Adipocyte (in vitro differentiated cells): ENCODE measurements at places on chromosomes 2 and 18.

- peak; percentile 85 for DNase-seq
These were observed 228.6 kb downstream of the SATB2 start for GRCh38 chr2:199228887-199229819.

GRCh38 chr2:17148407-17149145 lies 369.7 kb downstream of the RAD51AP2 start:
- peak; percentile 63 for DNase-seq

DNA sequence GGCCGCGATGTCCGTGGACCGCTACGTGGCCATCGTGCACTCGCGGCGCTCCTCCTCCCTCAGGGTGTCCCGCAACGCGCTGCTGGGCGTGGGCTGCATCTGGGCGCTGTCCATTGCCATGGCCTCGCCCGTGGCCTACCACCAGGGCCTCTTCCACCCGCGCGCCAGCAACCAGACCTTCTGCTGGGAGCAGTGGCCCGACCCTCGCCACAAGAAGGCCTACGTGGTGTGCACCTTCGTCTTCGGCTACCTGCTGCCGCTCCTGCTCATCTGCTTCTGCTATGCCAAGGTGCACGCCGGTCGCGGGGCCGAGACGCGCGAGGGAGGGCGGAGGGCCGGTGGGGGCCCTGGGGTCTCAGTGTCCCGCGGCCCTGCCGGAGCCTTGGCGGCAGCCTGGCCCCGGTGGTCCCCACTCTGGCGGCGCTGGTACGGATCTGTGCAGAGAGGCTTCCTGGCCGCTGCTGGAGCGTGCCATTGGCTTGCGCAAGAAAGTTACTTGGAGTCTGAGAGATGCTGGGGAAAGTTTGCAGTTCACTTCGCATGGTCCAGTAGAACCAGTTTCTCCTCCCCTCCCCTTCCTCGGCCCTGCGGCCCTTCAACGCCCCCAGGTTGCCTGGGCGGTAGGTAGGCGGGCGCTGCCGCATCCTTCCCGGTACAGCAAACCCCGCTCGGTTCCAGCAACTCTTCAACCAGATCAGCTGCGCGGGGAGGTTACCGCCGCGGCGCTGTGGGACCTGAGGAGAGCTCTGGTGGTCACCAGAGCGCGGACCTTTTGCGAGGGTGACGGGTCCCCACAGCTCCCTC lies 1.5 kb downstream of the GALR1 start:
- DNase-seq = no peak

DNA sequence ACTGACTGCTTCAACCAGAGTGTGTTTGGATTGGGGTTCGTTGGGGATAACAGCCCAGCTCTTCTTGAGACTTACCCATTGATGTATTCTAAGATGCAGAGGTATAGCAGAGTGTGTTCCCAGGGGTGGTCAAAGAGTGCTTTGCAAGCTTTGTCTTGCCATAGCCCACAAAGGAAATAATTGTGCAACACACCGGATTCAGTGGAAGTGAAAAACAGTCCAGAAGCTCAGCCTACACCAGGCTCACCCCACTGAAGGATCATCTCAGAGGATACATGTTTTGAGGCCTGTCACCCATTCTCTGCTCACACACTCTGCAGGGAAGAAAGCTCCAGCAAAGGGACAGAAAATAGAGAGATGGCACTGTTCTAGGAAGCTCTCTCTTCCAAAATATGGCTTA lies 9.6 kb downstream of the CACNB4 start:
- DNase-seq = no peak

GRCh38 chr2:216618785-216619184 lies 14.4 kb upstream of the IGFBP2 start:
- DNase-seq = no peak

GRCh38 chr2:233414777-233415570 lies 60.7 kb downstream of the DGKD start:
- DNase-seq = peak; percentile 67

DNA sequence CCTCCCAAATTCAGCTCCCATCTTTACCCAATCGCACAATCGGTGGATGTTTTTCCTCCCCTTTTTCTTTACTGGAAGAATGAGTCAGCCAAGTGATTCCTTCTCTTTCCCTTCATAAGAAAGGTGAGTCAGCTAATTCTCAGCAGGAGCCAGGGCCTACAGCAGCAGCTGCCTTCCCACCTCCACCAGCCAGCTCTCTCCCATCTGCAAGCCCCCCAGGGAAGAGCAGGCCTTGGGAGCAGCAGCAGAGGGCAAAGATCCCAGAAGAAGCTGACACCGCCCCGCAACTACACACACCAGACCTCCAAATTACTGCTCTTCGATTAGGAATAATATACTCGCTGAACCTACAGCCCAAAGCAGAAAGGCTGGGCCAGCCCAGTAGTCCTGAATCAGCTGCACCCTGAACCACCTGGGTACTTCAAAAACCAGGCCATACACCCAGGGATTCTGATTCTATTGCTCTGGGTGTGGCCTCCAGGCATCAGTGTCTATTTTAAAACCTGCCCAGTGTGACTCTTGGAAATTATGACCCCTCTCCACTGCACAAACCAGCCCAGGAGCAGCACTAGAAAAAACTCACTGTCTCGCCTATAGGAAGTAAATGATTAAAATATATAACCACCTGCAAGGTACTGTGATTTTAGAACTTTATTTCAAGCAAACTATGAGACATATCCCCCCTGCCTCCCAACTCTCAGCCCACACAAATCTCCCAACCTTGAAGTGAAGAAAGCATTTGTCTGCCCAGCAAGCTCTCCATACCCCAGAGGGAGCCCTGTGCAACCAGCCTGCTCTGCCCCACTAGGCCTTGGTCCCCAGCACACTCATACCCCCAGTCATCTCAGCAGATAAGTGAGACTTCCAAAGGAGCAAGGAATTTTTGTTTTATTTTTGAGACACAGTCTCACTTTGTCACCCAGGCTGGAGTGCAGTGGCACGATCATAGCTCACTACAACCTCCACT lies 7.3 kb downstream of the SFXN5 start:
- peak; percentile 77 for DNase-seq

- DNase-seq = no peak
These were observed 143.5 kb upstream of the NCK2 start for GRCh38 chr2:105600949-105601794.

GRCh38 chr2:86302320-86302719 lies 35.1 kb downstream of the REEP1 start:
- no peak for DNase-seq

GRCh38 chr18:54263904-54264336 lies 5.4 kb upstream of the POLI start:
- no peak for DNase-seq

DNA sequence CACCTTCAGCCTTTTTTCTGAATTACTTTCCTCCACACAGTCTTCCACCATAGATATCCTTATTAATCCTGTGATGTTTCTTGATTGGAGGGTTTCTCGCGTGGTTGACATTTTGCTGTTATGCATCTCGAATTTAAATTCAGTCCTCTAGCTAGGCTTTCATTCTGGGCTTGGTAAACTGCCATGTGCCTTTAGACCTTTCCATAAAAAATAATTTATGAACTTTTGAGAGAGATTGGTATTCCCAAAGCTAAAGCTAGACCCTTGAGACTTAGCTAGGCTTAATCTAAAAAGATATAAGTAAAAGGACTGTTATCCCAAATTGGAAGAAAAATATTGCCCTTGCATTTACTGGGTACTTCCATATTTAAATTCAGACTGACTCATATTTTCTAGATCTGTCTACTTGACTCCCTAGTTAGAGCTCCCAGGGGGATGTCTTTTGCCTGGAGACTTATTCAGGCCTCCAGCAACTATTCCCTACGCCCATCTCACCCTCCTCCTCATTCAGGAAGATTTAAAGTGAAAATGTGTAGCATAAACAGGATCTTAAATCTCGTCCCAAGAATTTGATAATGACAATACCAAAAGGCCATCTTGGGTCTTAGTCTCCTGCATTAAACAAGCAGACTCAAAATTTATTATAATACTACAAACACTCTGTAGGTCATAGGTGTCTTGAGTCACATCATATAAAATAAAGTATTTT lies 60.3 kb downstream of the KIAA2012 start:
- no peak for DNase-seq

- no peak for DNase-seq
These were observed 181.5 kb upstream of the ITGA4 start for GRCh38 chr2:181275643-181276070.

- peak; percentile 87 for DNase-seq
These were observed 26.6 kb upstream of the SLC14A2 start for GRCh38 chr18:45588376-45589355.

DNA sequence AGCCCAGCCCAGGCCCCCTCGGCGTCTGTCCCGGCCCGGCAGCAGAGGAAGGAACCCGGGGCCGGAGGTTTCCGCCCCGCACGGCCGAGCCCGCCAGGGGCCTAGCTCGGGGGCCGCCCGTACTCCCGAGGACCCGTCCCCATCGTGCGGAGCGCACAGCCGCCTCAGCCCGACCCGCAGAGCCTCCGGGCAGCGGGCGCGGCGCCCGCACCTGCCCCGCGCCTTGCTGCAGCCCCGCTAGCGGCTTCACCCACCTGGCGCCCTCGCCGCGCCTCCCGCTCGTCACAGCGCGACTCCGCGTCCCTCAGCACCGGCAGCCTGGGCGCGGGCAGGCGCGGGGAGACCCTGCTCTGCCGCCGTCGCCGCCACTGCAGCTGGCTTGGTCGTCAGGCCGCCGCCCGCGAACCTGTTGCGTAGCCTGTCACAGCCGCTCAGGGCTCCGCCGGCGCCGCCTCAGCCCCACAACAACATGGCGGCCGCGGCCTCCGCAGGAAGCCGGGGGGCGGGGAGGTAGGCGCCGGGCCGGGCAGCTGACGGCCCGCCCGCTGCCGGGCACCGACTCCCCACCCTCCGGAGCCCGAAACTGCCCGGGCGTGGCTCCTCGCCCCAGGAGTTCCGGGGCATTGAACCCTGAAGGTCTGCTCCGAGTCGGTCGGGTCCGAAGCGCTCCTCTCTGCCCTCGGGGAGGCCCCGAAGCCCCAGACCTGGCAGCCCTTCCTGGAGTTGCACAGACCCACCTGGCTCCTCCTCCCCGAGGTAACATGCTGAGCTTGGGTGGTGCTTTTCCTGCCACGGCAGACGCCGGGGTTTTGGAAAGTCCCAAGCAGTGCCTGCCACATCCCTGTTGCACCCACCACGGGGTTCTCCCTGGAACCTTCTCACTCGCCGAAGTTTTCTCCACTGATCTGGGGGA lies at the start of gene ITSN2:
Gene ITSN2 (minus strand): TSS at position 487 of the 913 bp plus-strand sequence. CDS start 32,454 bp downstream, outside the sequence.
- peak; percentile 88 for DNase-seq

DNA sequence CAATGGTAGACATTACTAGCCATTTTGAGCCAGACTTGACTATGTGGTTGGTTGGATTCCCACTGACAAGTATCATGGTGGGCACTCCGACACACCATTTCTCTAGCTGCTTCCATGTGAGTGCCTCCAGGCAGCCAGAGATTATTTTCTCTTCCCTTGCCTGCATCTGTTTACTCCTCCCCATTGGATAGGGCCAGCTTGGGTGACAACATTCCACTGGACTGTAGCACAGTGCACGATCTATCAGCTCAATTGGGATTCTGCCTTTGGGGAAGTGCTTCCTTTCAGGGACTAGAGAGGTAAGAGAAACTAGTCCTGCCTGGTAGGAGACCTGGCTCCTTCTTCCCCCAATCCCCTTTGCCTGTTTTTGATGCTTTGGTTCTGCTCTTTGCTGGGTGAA lies 49.0 kb upstream of the MAP4K3 start:
- no peak for DNase-seq

DNA sequence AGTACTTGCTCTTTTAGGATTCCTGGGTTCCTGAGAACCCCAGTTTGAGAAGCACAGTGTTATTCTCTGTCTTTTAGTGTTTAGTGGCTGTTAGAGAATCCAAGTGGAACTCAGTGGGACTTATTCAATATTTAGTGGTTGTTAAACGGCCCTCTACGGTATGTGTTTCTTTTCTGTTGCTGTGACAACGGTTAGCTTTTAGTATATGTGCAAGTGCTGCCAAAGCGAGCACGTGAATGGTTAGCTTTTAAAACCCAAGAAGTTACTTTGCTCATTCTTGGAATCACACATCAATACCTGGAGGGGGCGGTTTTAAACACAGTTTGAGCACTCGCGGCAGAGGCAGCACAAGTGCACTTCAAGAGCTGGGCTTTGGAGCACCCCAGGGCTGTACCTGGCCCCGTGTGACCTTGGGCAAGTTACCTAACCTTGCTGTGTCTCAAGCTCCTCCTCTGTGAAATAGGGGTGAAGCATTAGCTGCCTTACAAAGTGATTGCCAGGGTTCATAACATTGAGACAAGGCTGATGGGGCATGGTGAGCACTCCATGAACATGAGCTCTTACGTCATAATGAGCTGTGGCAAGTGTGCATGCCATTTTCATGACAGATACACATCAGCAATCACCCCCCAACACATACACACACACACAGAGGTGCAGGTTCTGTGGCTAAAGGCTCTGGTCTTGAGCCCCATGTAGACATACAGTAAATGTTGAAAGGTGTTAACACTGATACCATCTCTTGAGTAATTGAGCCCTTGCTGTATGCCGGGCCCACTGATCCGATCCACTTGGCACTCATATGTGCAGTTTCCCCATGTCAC lies 234.1 kb downstream of the ALPK2 start:
- DNase-seq = no peak

DNA sequence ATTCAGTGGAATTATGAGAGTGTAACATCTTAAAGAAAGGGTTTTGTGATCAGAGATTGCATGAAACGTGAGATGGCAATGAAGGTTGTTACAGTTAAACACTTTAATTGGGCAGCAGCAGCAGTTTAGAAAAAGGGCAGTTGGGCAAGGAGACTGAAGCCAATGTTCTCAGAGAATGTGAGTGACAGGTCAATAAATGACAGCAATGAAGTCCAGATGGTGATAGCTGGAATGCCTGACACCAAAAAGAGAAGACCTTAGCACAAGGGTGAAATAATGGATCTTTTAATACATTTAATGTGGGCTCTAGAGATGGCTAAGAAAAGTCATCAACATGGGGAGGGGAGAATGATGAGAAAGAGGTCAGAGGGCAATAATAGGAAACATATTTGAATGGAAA lies 89.4 kb upstream of the CDH7 start:
- DNase-seq = no peak

- no peak for DNase-seq
These were observed 245.5 kb upstream of the HS6ST1 start for GRCh38 chr2:128564131-128564530.

DNA sequence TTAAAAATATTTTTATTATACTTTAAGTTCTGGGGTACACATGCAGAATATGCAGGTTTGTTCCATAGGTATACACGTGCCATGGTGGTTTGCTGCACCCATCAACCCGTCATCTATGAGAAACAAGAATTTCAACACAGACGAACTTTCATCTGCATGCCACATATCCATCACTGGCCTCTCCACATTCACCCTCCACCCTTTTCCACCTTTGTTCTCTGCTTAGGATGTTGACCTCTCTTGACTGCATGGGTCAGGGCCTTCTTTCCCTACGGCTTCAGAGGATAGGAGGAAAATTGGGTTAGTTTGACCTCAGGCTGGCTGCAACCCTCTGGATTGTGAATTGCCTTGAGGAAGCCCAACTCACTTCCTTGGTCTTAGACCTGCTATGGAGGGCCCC lies 260.9 kb downstream of the MREG start:
- no peak for DNase-seq

GRCh38 chr2:24970483-24971285 lies 1.1 kb downstream of the DNAJC27 start:
- peak; percentile 66 for DNase-seq

- no peak for DNase-seq
These were observed 487.9 kb upstream of the ID2 start for GRCh38 chr2:8193686-8194615.

- DNase-seq = no peak
These were observed 166.5 kb upstream of the COPS8 start for GRCh38 chr2:236919209-236919608.
